Small intestine (tissue), 16 donors: ENCODE measurements at places on chromosomes 2 and 18. TPM values are rescaled to one million over a fixed set of nuclear protein-coding genes. Genes with fewer than 3 reads are reported as not detected.

DNA sequence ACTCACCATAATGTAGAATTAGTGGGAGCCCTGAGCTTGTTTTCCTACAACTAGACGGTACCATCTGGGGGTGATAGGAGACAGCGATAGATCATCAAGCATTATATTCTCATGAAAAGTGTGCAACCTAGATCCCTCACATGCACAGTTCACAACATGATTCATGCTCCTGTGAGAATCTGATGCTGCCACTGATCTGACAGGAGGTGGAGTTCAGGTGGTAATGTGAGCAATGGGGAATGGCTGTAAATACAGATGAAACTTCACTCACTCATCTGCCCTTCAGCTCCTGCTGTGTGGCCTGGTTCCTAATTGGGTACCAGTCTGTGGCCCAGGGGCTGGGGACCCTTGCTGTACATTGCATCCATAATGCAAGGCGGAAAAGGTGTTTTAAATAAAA, 60.7 kb downstream of the USP34 start:
- peaks cover 11% of the 10 kb centered on the region for H3K36me3 ChIP-seq
- H3K27ac ChIP-seq: no peak overlapping the region
- no peak overlapping the region for H3K4me3 ChIP-seq
- no peak for DNase-seq
- no peaks in the 10 kb centered on the region for H3K27me3 ChIP-seq

- H3K4me3 ChIP-seq: no peak overlapping the region
Observed at GRCh38 chr2:191499874-191500565, 177.9 kb upstream of the NABP1 start.

Gene SNRNP27
- 42.4 TPM for polyA plus RNA-seq

Gene RUFY4
- 0.24 TPM for polyA plus RNA-seq

Gene ZNF512
- 4.3 TPM for polyA plus RNA-seq

Gene SLC16A14
- polyA plus RNA-seq: 1.3 TPM

DNA sequence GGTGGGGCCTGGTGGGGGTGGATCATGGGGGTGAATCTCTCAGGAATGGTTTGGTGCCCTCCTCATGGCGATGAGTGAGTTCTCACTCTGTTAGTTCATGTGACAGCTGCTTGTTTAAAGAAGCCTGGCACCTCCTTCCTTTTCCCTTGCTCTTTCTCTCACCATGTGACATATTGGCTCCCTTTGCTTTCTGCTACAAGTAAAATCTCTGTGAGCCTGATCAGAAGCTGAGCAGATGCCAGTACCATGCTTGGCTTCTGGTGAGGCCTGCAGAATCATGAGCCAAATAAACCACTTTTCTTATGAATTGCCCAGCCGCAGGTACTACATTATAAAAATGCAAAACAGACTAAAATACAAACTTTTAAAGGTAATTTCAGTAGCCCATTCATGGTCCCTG, 73.4 kb upstream of the TEX51 start:
- no peaks in the 10 kb centered on the region for H3K27me3 ChIP-seq
- no peak overlapping the region for H3K4me3 ChIP-seq
- DNase-seq: no peak

DNA sequence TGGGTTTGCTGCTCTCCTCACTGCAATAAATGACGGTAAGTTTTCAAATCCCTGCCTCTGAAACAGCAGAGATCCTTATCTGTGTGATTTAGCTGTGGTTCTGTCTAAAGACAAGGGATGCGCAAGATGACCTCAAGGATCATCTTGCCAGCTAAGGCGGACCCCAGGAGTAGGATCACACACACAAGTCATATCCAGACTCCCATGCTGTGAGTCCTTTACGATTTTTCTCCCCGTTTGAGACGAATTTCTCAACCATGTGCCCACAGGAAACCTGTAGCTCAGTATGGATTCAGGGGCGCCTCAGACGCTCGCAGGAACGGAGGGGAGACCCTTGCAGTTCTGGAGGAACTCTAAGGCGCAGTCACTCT, 11.1 kb upstream of the DCTN1 start:
- peak overlapping the region; percentile 84 for H3K27ac ChIP-seq
- DNase-seq: no peak
- no peaks in the 10 kb centered on the region for H3K27me3 ChIP-seq
- no peaks in the 10 kb centered on the region for H3K36me3 ChIP-seq
- H3K4me3 ChIP-seq: peak overlapping the region; percentile 99
- peaks cover 12% of the 10 kb centered on the region for H3K4me1 ChIP-seq

- H3K27me3 ChIP-seq: no peaks in the 10 kb centered on the region
- no peak overlapping the region for H3K4me3 ChIP-seq
- H3K4me1 ChIP-seq: peaks cover 3% of the 10 kb centered on the region
Observed at GRCh38 chr2:110950281-110950680, 170.4 kb upstream of the BCL2L11 start.
